ENCODE measurements at places on chromosomes 5 and 9.

DNA sequence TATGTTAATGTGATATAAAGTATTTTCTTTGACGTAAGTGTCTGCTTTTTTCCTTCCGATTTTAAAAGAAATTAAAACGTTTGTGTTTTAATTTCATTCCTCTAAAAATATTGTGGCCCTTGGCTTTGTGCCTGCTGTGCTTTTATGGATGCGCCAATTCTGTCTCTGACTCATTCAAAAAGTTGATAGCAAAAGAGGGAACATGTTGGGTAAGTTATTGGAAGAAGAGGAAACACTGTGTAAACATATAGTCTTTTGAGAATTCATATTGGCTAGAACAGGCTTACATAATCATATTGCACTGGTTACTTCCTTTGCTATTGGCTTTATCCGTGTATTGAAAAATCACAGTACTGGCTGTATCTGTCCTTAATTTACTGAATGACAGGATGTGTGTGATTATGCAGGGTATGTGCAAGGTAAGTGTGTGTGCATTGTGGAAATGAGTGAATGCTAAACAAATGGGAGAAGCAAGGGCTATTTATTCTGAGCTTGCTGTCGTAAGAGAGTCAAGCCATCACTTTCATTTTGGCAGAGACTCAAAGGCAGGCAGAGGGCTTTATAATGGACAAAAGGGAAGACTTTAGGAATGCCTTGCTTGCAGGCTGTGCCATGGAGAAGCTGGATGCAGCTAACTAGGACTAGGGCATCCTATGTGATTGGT, 67.8 kb downstream of the SGCD start:
- DNase-seq = no peak

DNA sequence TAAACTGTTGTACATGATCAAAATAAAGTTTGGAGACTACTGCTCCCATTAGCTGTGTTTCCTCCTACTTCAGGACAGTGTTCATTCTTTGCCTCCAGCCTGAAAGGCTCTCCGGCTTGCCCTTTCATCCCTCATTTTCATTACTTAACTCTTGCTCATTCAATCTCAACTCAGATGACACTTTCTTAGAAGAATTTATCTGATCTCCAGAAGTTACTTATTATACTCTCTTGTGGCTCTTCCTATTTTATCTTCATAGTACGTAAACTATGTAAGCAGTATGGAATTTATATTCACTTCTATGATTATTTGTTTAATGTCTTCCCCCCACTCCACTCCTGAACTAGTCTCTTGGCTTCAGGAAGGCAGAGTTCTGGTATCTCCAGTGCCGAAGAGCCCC, 1737.9 kb upstream of the C9orf72 start:
- no peak for DNase-seq

- no peak for DNase-seq
Observed at GRCh38 chr5:32302835-32303754, 9.6 kb downstream of the MTMR12 start.

DNA sequence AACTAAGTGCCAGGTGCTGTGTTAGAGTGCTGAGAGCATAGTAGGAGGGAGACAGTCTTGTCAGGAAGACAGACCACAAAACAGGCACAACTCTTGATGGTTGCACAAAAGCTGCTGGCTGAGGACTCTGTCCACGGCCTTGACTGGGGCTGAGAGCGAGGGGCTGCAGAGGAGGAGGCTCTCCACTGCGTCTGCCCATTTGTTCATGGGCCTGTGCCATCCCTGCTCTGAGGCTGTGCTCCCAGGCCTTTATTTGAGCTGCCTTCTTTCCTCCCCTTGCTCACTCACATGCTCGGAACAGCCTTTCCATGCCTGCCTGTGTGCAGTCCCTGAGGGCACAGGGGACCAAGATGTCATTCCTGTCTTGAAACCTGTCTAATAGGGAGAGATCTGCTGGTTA, 147.8 kb downstream of the CACNA1B start:
- DNase-seq = no peak

- DNase-seq = no peak
Observed at GRCh38 chr9:115674091-115674490, 479.5 kb upstream of the PAPPA start.

DNA sequence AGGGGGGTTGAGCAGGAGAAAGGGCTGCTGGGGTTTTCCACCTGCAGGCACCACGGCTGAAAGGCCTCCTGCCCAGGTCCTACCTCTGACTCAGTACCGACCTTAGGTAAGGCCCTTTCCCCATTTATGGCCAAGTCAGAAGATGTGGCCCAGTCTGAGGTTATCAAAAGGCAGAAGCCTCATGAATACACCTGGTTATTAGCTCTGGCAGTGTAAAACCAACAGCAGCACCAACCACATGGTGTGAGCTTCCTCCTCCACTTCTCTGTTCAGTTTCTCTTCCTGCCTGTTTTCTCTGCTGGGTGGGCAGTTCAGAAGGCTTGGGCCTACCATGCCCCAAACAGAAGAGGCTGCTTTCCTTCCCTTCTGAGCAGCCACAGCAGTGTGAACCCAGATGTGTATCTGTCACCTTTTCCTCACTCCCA, 86.9 kb downstream of the UGCG start:
- DNase-seq = no peak

DNA sequence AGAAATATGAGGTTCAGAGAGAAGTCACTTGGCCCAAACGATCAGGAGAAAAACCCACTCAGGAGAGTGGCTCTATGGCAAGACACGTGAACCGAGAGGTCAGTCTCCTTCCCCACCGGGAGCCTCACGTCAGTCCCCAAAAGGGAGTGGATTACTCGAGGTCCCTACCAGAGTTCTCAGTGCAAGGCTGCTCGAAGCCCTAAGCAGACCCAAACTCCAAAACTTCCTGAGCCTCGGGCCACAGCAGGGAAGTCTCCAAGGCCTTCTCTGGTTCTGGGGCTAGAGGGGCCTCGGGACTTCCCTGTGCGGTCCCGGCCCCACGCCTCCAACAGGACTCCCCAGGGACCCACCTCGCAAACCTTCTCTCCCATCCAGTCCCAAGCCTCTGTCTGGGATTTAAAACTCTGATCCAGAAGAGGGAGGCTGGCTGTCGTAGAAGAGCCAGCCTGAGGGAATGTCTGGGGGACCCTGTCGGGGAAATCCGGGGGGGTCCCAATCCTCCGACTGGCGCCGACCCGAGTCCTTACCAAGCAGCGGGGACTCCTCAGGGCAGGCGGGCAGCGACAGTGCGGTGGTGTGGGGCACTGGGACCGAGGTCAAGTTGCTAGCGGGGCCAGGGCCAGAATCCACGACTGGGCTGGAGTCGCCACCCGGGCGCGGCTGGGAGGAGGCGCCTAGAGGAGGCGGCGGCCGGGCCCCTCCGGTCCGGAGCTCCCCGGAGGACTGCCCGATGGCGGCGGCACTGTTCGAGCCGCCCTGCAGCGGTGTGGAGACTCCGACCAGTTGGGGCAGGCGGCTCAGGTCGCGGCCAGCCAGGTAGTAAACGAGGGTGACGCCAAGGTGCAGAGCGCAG, 679 bp downstream of the B4GALT1 start:
- no peak for DNase-seq

- DNase-seq = no peak
Observed at GRCh38 chr5:6412811-6413210, 34.5 kb upstream of the MED10 start.

GRCh38 chr9:123438821-123439220, 82.8 kb downstream of the CRB2 start:
- DNase-seq = no peak

DNA sequence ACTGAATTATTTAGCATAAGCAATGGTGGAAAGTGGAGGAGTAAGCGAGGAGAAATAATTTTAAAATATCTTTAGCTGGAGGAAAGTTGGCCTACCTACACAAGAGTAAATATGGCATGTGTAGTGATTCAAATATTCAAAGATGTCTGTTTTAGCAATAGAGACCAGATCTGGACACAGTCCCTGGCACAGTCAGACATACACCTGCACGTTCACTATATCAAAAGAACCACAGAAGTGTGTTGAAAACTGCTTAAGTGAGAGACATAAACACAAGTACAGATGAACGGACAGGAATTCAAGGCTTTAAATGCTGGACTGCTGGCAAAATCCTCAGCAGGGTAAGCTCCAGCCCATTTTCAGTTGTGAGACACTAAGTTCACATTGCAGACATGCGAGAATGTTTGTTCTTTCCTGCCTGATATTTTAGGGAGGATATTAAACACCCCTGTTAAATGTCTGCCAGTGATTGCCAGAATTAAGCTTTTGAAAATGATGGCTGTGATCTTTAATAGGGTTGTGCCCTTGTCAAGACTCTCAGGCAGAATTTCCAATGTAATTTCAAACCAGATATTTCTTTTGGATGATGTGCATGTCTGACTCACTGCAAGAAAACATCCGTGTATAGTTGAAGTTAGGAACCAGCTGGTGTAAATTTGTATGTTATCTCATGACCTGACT, 810.6 kb downstream of the TLE4 start:
- DNase-seq = no peak

- DNase-seq = no peak
Observed at GRCh38 chr5:54859316-54859715, 126.1 kb downstream of the ESM1 start.

- DNase-seq = no peak
Observed at GRCh38 chr5:77743181-77743580, 33.0 kb downstream of the TBCA start.

DNA sequence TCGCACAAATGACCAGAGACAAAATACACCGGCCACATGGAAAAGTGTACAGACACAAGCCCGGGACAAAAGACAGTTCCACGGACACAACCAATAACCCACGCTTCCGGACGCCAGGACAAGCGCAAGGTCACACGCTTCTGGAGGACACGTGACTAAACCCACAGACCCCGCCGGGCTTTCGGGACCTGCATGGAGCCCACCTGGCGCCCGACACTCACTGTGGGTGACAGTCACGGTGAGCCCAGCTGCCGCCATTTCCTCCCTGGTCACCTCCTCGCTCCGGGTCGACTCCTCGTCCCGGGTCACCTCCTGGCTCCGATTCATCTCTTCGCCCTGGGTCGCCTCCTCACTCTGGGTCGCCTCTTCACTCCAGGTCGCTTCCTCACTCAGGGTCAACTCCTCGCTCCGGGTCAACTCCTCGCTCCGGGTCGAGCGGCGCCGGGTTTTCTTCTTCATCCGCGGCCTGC, 470 bp downstream of the BAG1 start:
- DNase-seq = no peak

DNA sequence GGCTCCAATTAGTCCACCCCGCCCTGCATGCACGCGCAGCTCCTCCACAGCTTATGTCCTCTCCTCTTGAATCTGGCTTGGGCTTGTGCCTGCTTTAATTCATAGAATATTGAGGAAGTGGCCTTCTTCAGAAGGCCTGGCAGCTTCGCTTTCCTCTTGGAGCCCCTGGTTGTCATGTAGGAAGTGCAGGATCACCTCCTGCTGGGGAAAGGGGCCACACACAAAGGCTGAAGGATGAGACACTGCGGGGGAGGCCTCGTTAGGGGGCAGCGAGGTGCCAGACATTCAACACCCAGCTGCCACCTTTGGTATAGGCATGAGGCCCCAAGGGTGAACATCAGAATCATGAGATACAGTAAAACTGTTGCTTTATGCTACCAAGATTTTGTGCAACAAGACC, 2.7 kb upstream of the CNOT6 start:
- no peak for DNase-seq
